ENCODE measurements at places on chromosomes 16 and 17.

DNA sequence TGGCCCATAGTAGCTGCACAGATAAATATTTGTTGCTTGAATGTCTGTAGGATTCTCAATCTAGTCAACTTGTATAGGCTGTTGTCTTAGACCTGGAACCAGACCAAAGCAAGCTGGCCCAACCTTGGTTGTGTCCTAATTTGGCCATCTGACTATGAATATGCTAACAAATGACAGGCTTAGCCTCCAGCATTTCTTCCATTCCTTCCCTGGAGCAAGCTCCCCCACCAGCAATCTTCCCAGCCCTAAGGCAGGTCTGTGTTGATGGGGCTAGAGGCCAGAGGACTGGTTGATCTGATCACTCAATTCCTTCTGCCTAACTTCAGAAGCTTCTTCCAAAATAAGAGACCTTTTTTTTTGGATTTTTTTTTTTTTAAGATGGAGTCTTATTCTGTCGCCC lies 9.4 kb upstream of the PHOSPHO1 start:
- DNase-seq, result no peak

DNA sequence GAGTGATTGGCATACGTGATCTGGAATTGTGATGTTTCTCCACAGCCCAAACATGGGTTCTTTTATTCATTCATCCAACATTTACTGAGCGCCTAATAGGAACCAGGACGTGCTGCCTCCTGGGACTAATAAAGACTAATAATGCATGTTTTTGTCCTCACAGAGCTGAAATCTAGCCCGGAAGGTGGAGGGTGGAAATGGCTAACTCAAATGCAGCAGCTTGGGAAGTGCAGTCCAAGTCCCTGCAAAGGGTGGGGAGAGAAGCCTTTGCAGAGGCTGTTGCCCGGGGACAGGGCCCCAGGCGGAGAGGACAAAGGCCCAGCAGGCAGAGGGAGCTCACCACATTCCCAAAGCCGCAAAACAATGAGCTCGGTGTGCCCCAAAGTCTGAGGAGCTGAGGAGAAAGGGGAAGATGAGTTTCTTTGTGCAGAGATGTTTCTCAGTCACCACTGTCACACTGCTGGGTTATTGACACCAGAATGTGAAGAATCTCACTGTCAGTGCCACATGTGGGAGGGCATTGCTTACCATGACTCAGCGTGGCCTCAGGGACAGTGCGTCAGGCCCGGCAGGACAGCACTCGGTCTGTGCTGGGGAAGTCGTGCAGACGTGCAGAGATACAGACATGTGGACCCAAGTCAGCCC lies 118.2 kb upstream of the CHMP6 start:
- peak; percentile 26 for DNase-seq

DNA sequence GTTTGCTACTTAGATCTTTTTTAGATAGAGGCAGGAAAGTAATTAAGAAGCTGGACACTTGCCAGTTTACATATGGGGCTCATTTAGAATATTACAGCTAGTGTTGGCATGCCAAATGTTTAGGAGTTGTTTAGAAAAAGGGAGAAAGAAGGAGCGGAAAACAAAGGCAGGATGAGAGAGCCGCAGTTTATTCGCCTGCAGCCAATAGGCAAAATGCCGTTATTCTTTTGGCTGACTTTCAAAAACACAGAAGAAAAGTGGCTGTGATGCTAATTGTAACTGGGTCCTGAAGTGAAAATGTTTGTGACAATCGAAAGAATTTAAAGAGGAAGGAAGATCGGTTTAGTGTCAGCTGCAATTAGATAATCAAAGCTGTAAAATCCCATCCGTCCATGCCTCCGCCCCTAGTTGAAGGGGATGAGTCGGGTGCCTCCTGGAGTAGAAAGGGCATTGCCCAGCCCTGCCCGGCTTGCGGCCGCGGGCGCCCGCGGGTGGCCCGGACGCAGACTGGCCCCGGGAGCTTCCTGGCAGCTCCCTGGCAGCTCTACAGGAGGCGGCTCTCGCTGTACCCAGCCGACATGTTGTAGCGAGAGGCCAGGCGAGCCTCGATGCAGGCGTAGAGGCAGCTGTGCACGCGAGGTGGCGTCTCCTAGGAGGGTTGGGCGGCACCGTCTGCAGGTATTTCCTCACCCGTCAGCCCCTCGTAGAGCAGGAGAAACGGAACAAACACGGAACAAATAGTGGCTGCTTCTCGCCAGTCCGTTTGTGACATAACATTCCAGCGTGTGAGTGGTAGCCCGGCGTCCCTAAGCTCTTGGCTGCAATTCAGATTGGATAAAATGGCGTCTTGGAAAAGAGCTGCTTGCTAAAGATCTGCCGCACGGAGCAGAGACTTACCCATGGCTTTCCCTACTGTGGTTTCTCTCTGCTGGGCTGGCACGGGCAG lies 82.2 kb downstream of the TNRC6C start:
- no peak for DNase-seq

DNA sequence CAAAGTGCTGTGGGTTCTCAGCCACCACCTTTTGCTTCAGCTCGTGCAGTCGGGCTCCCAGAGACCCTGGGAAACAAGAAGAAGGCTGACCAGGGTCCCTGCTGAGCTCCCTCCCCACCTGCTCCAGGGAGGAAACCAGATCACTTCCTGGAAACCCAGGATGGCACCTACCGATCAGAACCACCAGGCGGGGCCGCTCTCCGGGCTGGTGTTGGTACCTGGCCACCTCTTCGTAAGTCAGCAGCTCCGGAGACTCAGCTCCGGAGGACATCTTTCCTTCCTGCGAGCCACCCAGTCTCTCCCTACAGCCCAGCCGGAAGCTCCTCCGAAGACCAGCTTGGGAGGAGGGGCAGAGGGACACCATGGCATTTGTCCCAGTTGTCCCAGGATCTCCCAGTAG lies 18.9 kb downstream of the MPP3 start:
- no peak for DNase-seq

DNA sequence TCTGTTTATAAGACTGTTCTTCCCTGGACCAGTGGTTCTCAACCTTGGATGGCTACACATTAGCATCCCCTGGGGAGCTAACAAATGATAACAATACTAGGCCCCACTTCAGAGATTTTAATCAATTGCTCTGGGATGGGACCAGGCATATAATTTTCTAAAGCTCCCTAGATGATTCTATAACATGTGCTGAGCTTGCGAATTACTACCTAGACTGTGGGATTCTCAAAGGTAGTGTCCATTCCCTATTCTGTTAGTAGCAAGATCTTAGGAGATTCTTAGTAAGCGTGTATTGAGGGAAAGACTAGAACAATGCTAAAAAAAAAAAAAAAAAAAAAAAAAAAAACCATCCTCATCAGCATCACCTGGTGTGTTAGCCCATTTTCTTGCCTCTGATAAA lies 412.0 kb upstream of the CDH5 start:
- DNase-seq, result no peak

DNA sequence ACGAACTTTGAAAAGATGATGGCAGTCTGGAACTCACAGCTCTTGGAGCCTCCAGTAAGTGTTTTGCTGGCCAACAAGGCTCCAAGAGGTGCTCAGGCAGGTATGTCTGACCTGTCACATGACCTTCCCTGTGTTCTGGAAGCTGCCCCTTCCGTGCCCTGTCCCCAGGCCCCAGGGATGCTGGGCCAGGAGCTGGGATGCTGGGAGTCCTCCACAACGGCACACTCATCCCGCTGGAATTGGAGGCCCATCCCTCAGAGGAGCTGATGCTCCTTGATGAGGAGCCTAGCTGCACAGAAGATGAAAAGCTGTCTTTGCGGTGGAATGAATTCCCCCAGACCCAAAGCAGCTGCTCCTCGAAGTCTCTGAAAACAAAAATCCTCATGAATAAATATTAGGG lies 47.8 kb downstream of the HOXB1 start:
- DNase-seq, result no peak

- peak; percentile 94 for DNase-seq
Observed at GRCh38 chr17:42023524-42024349, 3.8 kb downstream of the NKIRAS2 start.

GRCh38 chr17:1174263-1174880 lies 5.4 kb downstream of the ABR start:
- no peak for DNase-seq

DNA sequence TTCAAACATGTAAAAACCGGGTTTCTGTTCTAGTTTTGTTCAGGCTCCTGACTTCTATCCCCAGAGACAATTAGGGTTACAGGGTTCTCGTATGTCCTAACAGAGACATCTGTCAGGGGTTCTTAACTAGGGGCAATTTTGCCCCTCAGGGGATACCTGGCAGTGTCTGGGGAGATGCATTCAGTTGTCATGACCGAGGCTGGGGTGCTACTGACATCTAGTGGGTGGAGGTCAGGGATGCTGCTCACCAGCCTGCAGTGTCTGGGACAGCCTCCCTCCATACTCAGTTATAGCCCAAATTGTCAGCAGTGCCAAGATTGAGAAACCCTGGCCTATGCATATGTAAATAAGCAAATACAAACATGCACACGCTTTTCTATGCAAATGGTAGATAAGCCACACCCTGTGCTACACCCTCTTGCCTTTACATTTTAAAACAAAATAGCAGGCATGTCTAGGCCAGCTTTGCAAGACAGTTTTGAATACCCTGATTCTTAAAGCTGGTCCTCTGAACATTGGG lies 37.4 kb downstream of the CLEC16A start:
- DNase-seq, result peak; percentile 49
